HS-27A (cell line): ENCODE measurements at places on chromosomes 2 and 18.
A peak's percentile ranks its signal among the peaks of the same experiment; 100 is the strongest.

DNA sequence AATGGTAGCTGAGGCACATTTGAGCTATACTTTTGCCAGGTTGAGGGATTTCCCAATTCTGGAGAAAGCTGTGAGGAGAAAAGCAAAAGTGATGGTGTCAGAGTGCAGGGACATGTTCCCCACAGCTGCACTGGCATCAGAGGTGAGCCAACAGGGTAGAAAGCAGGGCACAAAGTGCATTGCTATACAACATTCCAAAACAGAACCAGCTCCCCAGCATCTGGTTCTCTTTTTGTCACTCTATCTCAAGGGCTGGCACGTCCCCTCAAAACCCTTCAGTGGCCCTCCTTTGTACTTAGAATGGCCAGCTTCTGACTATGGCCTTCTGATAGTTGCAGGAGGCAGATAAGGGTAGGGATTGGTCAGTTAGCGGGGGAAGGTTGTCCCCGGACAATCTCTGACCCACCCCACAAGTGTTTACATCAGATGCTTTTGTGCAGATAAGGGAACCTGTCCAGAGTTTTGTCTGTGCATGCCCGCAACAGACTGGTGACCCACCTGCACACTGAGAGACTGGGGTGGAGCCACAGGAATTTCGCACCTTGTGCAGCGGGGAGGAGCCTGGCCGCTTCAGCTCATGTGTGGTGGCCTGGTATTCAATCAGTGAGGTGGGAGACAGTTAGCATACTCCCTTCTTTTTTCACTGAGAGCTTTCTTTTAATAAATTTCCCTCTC lies 31.0 kb upstream of the TMEM17 start:
- DNase-seq = no peak

DNA sequence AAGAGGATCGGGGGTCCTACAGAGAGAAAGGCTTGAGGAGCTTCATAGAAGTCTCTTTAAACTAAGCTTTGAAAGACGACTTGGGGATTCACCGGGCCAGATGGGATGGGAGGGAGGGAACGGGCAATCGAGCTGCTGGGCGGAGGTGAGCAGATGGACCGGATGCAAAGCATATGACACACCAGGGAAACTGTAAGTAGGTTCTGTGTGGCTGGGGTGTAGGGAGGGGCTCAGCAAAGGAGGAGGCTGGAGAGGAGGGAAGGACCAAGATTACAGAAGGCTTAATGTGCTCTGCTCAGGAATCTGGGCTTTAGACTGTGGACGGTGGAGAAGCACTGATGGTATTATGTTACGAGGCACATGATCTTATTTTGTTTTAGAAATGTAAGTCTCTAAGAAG lies 131.5 kb downstream of the MAIP1 start:
- no peak for DNase-seq

- no peak for DNase-seq
Measured at GRCh38 chr2:176096243-176096985, 3.2 kb upstream of the HOXD12 start.

- DNase-seq = no peak
Measured at GRCh38 chr2:109326306-109326705, 197.3 kb downstream of the SH3RF3 start.

- no peak for DNase-seq
Measured at GRCh38 chr2:217254111-217254510, 394.2 kb upstream of the TNP1 start.

GRCh38 chr2:69012310-69013141 lies 453 bp upstream of the ANTXR1 start:
- no peak for DNase-seq

DNA sequence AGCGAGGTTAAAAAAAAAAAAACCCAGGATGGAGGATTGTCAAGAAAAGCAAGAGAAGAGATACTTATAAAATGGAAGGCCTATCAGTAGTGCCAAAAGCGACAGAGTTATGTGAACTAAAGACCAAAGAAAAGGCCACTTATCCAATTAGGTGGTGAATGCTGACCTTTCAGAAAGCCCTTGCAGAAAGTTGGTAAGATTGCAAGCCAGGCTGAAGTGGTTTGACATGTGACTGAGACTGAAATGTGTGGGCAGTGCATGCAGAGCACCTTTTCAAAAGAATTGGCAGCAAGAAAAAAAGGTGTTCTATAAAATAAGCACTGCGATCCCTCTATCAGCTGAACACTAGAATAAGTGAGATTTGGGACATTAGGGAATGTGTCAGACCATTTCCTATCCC lies 379.4 kb upstream of the FAM98A start:
- no peak for DNase-seq

GRCh38 chr18:26662996-26663395 lies 114.6 kb upstream of the KCTD1 start:
- no peak for DNase-seq

GRCh38 chr2:139514951-139515350 lies 734.8 kb upstream of the NXPH2 start:
- no peak for DNase-seq

DNA sequence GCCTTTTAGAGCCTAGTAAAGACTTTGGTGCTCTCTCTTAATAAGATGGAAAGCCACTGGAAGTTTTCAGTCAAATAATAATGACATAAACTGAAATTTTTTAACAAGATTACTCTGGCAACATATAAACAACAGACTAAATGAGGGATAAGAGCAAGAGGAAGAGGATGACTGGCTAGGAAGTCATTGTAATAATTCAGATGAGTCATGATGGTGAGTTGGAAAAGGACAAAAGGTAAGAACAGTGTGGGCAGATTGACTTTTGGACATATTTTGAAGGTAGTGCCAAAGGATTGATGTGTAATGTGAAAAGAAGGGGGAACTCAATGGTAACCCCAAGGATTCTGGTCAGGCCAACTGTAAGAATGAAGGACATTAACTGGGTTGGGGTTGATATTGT lies 310.3 kb downstream of the NOL4 start:
- DNase-seq = no peak

- DNase-seq = no peak
Measured at GRCh38 chr2:241064008-241064801, 37.9 kb downstream of the MTERF4 start.

DNA sequence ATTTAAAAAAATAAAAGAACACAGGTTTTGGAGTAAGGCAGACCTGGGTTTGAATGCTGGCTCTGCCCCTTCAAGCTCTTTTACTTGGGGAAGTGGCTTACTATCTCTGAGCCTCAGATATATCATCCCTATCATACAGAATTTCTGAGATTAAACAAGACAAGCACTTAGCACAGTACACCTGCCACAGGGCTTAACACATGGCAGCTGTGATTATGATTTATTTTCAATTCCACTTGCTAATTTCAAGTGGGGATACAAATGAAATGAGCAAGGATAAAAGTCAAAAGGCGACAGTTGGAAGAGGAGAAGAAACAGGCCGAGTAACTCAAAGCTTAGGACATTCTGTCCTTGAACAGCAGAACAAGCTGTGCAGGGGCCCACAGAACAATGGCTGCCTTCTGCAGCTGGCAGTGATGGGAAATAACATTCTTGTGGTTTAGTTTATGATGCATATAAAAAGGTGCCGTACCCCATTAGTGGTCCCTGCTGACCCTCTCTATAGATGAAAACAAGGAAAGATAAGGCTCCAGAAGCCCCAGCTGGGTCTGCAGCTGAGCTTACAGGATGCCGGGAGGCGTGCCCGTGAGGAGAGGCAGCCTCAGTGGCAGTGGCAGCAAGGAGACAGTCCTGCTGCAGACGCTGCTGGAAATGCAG lies 45.3 kb downstream of the KIF3C start:
- no peak for DNase-seq

GRCh38 chr2:222833410-222833809 lies 27.4 kb upstream of the ACSL3 start:
- DNase-seq = no peak

GRCh38 chr2:151032741-151033191 lies 228.9 kb downstream of the RBM43 start:
- peak; percentile 51 for DNase-seq

DNA sequence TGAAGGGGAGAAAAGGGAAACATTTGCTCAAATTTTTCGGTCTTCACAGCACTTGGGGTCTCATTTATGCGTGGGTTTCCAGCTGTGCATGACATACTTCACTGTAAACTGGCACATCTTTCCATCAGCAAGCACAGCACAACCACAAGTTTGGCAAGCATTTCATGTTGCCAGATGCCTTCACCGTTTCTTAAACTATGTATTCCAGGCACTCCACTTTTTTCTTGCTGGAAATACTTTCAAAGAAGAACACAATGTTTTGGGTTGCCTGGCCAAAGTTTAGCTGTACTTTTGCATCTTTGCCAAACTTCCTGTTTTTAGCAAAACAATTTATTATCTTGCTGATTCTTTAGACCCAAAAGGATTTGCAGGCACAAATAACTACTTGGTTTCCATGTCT lies 194.6 kb upstream of the MEIS1 start:
- no peak for DNase-seq

GRCh38 chr2:113910967-113911678 lies 21.2 kb downstream of the ACTR3 start:
- DNase-seq = no peak

- no peak for DNase-seq
Measured at GRCh38 chr2:160224507-160224906, 24.4 kb upstream of the ITGB6 start.

GRCh38 chr18:79687806-79688205 lies 8.2 kb downstream of the CTDP1 start:
- DNase-seq = no peak

- no peak for DNase-seq
Measured at GRCh38 chr2:180660207-180660606, 320.2 kb upstream of the UBE2E3 start.

DNA sequence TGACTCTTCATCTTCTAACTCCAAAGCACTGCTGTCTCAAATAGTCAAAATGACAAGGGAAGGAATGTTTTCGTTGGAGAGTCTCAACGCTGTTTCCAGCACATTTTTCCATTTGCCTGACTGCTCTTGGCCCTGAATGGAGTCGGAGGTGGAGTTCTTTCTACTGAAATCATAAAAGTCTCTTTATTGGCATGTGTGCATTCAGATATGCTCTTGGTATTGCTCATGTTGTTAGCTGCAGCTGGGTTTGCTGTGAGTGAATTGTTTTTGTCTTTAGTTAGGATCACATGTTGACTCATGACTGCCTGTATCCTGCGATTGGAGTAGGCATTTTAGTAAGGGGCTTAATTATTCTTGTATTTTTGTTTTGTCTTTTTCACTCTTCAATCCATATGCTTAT lies 16.8 kb downstream of the TMEM17 start:
- no peak for DNase-seq

- no peak for DNase-seq
Measured at GRCh38 chr2:82526277-82526676, 1932.8 kb downstream of the SUCLG1 start.

- DNase-seq = no peak
Measured at GRCh38 chr18:64233851-64234250, 85.0 kb upstream of the LINC00305 start.

GRCh38 chr2:98828793-98829371 lies 98.0 kb upstream of the MGAT4A start:
- DNase-seq = no peak

DNA sequence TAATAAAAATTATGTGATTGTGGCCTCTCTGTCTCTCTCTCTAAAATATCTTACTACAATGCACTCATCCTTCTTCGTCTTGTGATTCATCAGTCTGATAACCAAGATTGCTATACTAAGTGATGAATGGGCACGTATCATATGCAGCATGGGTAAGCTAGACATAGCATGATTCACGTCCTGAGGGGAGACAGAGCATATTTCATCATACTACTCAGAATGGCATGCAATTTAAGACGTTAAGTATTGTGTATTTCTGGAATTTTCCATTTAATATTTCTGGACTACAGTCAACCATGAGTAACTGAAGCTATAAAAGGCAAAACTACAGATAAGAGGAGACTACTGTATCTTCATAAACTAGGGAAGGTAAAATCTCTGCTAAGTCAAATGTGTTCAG lies 97.0 kb upstream of the CD226 start:
- peak; percentile 84 for DNase-seq

GRCh38 chr2:180268006-180268405 lies 260.9 kb upstream of the CWC22 start:
- DNase-seq = no peak

- DNase-seq = no peak
Measured at GRCh38 chr2:28206762-28207161, 185.9 kb upstream of the FOSL2 start.

GRCh38 chr18:62974388-62974787 lies 259.0 kb downstream of the PHLPP1 start:
- no peak for DNase-seq

DNA sequence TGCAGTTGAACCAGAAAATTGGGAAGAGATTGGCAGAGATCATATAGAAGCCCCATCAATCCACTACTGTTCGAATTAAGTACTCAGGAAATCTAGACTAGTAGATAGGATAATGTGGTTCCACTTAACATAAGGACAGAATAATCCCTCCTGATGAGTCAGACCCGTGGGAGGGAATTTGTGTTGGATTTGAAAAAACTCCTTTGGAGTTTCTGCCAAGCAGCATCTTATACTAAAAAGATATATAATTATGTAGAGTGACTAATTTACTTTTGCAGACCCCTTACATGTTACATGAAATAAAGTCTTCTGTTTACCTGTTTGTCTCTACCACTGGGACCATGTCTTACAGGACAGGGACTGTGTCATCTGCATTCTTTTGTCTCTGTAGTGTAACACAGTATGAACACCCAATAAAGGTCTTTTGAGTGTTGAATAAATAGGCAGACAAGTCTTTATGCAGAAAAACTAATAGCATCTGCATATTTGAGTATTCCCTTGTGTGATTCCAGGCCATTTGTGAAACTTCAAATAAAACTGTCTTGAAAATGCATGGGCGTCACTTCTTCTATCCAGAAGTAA lies 122.6 kb upstream of the DNAJC10 start:
- DNase-seq = peak; percentile 45

- DNase-seq = no peak
Measured at GRCh38 chr2:25835906-25836305, 42.4 kb downstream of the ASXL2 start.

- DNase-seq = no peak
Measured at GRCh38 chr2:218284106-218284811, 8.0 kb downstream of the TMBIM1 start.

DNA sequence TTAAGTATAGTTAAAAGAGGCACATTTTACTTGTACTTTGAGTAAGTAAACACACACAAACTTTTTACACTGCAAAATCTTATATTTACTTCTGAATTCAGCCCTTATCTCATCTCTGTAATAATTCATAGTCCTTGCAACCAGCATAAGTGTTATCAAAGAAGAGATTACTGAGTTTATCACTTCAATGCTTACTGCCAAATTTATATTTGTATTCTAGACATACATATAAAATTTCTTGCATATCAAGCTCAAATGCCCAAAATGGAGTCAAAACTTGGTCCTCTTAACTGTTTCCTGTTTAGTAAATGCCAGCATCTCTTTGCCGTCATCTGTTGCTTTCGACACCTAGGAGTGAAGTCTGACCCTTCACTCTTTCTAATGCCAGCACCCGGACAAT lies 21.1 kb upstream of the KCNJ3 start:
- no peak for DNase-seq

DNA sequence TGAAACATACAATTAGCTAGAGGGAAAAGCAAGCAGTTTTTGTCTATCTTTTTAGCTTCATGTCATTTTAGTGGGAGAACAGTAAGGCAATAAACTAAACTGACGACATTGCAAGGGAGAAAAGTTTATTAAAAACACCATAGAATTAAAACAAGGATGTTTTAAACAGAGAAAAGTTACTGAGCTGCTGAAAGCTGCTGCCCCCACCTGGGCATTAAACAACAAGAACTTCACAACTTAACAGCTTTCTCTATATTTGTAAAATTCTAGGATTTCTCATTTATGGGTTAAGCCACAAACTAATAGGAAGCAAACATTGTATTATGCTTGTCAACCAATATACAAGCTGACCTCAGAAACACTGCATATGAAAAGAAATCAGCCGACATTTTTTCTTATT lies 289.2 kb downstream of the ERBB4 start:
- DNase-seq = no peak

GRCh38 chr2:72770879-72771461 lies 54.9 kb downstream of the EXOC6B start:
- no peak for DNase-seq
